ENCODE measurements at places on chromosomes 2 and 18.

DNA sequence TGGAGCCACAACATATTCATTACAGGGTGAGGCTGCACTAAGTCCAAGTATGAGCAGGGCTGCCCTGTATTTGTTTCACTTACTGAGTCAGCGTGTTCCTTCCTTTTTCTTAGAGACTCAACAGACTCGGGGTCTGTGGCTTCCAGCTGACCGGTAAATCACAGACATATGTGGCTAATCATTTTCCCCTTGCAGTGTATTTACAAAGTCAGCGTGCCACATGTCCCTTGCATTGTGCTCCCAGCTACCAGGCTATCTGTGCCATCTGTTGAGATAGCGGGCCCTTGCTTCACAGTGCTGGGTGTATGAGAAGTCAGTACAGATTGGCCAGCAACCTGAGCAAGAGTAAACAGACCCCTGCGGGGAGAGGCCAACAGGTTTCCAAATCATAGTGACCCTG is 254.3 kb downstream of the LRRTM1 start:
- peak; percentile 19 for DNase-seq

GRCh38 chr2:88258208-88258607 is 88.1 kb downstream of the THNSL2 start:
- no peak for DNase-seq

- peak; percentile 58 for DNase-seq
Observed at GRCh38 chr2:98020992-98021713, 25.4 kb upstream of the TMEM131 start.

GRCh38 chr2:24228470-24228869 is 53.6 kb downstream of the FAM228A start:
- DNase-seq: no peak

DNA sequence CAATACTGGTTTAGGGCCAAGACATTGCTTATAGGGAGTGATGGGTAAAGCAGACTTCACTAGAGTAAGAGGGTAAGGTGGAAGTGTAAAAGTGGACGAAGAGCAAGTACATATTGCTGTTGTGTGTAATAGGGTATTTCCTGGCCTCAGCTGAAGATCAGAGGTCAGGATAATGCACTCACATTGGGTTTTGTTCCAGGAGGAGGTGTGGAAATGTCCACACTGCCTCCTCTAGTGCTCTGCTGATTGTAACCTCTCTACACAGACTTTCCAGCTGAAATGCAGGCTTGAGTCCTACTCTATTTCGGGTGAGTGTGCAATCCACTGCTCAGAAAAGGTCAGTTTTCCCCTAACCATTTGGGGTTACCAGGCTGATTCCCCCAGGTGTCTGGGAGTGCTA is 41.7 kb upstream of the PLA2R1 start:
- DNase-seq: no peak

DNA sequence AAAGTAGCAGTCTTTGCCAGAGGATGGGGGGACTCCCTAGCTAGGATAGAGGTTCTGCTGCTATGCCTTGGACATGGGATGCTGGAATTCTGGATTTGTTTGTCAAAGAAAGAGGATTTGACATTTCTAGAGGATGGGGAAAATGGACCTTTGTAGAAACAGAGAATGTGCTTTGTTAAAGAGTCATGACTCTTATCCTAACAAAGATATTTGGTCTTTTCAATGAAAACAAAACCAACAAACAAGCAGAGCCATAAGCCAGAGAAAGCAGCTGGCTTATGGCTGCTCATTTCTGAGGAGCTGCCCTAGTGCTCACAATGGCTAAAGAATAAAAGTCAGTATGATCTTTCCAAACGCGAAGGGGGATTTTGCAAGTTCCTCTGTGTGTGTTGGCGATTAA is 40.8 kb upstream of the MAPRE2 start:
- no peak for DNase-seq

GRCh38 chr2:105061560-105061959 is 23.7 kb downstream of the MRPS9 start:
- DNase-seq: no peak

GRCh38 chr2:667332-667999 is 9.7 kb downstream of the TMEM18 start:
- peak; percentile 59 for DNase-seq

GRCh38 chr18:58394046-58394445 is 234.8 kb downstream of the ALPK2 start:
- no peak for DNase-seq

GRCh38 chr2:175282300-175282699 is 100.8 kb upstream of the ATP5MC3 start:
- DNase-seq: peak; percentile 48

GRCh38 chr18:25327584-25327983 is 24.4 kb downstream of the ZNF521 start:
- DNase-seq: no peak

- DNase-seq: no peak
Observed at GRCh38 chr2:105248316-105249070, 7.0 kb downstream of the GPR45 start.

DNA sequence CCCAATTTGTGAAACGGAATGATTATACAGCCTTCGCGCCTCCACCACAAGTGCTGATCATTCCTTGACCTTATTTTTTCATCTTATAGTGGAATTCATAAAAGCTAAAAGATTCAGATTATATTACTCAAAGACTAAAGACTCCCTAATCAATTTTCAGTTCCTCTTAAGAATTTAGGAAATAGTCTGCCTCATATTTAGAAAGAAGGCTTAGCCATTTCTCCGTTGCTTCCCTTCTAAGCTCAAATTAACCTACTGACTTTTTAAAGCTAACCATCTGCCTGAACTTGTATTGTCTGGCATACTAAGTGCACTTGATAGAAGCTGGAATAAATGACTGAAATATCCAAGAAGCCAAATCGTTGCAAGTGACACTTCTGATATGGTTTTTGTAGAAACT is 44.7 kb downstream of the HNRNPLL start:
- peak; percentile 75 for DNase-seq

DNA sequence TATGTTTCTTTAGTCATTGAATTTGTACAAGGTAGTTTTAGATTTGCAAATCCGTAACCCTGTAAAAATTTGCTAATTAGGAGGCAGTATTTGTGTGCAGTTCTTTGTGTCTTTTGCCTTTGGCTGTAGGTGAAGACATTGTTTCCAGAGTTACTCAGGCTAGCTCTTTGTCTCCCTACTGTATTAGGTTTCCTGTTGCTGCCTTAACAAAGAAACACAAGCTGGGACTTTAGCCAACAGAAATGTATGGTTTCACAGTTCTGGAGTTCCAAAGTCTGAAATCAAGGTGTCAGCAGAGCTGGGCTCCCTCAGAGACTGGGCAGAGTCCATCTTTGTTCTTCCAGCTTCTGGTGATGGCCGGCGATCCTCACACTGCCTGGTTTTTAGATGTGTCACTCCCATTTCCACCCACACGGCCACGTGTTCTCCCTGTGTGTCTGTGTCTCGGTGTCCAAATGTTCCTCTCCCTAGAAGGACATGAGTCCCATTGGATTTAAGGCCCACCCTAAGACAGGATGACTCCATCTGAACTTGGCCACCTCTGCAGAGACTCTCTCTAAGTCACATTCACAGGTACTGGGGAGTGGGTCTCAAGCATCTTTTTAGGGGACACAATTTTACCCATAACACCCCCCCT is 309.7 kb downstream of the GALR1 start:
- no peak for DNase-seq

DNA sequence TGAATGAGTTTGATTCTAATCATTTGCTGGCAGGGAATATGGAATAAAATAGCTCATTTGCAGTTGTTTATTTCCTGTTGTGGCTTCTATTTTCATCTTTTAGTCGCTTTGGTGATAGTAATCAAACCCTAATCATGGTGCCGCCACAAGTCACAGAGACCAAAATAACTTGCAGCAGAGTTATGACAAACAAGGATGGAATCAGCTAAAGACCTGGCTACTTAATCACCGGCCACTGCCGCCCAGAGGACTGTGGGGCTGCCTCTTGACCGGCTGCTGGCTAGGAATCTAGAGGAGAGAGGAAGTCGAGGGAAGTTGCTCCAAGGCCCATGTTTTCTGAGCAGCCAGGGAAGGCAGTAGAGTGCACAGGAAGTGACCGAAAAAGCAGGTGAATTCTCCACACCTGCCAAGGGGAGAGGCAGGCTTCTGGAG is 5.1 kb upstream of the SMAD7 start:
- DNase-seq: no peak

DNA sequence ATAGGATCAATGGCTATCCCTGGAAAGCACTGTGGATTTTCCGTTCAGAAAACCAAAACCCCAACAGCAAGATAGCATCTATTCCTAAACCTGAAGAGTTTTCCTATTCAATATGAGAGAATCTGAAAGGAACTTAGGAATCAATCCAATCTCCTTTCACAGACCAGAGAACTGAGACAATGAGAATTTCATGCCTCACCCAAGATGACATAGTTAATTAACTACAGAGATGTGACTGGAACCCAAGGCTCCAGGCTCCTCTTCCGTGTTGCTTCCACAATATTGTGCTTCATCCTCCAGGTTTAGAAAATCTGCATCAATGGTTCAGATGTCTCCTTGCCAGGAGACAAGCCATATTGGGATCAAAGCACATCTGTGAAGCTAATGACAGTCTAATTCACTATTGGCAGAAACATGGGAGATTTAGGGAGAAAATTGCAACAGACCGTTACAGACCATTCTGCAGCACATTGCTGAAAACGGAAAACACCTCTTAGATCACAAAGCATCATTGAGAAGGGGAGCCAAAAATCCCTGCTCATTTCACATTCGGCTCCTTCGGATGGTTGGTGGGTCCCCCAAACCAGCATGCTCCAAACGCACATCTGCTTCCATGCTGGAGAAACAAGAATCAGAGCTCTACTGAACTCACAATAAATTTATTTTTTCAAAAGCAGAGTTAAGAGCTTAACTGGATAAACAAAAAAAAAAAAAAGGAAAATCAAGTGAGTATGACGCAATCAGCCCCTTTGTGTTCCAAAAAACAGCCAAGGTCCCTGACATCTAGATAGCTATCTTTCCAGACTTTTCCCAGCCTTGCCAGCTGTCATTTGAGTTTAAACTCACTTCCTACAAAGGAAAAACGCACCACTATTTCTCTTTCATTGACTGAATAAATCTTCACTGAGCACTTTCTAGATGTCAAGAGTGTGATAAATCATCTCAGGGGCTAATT is 290.3 kb downstream of the C1D start:
- DNase-seq: no peak

DNA sequence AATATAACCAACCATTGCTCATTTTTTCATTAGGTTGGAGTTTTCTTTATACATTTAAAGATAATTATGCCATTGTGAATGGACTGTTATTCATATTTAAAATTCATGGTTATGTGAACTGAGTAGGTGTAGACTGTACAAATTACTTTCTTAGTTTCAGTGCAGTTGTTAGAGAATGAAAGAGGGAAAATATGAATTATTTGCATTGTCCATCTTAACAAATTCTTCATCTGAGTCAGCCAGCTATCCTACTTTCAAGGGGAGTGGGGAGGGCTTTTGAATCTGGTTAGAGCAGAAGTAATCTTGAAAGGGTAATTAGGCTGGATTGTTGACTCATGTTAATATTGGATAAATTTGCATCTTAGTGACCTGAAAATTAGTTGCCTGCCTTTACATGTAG is 212.0 kb downstream of the MCFD2 start:
- DNase-seq: no peak

- DNase-seq: no peak
Observed at GRCh38 chr18:80178935-80179818, 68.1 kb downstream of the PARD6G start.

DNA sequence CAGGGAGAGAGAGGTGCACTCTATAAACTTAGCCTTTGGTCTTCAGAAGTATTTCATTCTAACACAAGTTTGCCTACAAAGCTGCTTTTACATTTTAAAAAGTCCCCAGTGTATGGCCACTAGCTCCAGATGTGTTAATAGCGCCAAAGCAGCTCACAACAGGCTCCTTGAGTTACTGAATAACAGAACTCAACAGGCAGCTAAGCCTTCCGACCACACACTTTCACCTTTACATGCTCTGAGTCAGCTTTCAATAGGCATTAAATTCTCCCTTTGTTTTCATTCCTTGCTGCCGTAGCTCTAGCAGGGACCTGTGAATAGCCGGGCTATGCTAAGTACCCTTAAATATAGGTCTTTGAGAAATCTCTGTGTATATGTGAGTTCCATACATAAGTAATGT is 262.8 kb upstream of the PARD3B start:
- DNase-seq: no peak

GRCh38 chr2:66960161-66960560 is 437.0 kb upstream of the ETAA1 start:
- no peak for DNase-seq

DNA sequence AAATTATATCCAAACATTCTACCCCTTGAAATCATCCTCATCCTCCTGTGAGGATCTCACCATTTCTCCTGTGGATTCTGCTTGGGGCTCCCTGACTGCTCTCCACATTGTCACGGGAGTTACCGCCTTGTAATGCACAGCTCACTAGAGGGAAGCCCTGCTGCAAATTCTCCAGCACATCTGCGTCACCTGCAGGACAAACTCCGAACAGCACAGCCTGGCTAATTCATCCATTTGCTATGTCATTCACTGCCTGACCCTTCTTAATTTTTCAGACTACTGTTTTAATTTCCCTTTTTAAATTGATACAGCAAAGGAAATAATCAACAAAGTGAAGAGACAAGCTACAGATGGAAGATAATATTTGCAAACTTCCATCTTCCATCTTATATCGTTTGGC is 627.4 kb downstream of the FBXO15 start:
- DNase-seq: no peak

GRCh38 chr2:176542476-176542875 is 273.2 kb downstream of the MTX2 start:
- DNase-seq: no peak

DNA sequence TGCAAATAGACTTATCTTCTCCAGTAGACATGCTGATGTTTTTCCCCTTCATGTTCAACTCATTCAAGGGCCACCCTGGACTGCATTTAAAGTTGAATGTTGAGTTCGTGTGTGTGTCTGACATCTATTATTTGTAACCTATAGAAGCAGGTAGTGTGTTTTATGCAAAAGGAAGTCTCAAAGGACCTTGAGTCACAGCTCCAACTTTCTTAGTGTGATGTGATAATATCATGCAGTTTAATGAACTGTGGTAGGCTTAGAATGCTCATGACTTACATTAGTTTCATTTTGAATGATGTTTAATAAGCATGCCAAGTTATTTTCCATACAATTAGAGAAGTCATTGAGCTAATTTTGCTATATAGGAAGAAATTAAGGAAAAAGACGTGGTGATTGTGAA is 67.9 kb downstream of the CERS6 start:
- DNase-seq: no peak

GRCh38 chr2:37656512-37657423 is 14.7 kb downstream of the CDC42EP3 start:
- DNase-seq: no peak

DNA sequence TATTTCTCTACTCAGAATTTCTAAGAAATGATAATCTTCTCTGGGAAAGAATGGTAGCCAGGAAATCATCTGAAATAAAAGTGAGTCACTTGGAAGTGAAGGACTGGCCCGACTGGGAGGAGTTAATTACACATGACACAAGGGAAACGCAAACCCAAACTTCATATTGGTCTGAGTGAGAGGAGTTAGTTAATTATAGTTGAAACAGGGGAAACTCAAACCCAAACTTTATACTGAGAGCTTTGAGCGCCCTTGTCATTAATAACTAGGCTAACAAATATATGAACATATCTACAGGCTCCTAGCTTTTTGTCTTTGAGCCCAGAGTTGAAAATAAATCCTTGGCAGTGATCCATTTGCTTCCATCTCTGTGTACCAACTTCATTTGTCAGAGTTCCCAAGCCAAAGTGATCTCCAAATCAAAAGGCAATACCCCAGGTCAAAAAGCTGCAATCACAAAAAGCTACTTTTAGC is 187.8 kb upstream of the COL3A1 start:
- no peak for DNase-seq

Data from MV-4-11 (cell line).